ENCODE measurements at places on chromosomes 2 and 18.

DNA sequence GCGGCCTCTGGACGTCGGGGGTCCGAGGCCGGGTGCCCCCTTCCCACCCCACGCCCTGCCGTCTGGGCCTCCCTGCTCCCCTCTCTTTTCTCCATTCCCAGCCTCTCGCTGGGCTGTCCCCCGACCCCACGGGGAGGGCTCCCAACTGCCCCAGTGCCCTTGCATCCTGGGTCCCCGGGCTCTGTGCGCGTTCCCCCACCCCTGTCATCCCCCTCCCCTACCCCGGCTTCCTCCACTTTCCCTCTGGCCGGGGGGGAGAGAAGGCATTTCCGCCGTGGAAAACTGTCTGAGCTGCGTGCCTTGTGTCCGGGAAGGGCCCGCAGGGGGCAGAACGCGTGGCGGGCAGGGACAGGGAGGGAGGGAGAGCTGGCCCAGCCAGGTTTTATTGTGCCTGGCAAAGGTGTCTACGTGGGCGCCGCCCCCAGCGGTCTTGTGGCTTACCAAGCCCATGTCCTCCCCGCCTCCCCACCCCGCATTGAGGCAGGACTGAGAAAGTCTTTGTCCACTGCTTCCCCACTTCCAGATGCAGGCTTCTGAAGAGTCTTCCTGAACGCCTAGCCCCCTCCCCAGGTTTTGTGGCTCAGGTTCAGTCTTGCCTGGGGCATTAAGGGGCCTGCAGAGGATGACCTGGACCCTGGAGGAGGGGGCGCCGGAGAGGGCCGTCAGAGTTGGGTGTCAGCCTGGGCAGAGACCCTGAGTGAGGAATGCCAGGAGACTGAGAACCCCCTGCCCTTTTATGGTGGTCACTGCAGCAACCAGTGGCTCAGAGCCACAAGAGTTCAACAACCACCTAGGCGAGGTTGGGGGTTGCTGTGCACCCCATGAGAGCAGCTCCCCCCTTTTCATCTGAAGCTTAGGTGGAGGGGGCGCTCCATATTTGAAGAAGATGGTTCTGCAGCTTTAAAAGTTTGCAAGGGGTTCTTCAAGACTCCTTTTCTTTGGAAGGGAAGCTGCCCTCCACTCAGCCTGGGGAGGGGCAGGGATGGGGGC lies 1.3 kb downstream of the ITM2C start:
- DNase-seq: peak; percentile 14

DNA sequence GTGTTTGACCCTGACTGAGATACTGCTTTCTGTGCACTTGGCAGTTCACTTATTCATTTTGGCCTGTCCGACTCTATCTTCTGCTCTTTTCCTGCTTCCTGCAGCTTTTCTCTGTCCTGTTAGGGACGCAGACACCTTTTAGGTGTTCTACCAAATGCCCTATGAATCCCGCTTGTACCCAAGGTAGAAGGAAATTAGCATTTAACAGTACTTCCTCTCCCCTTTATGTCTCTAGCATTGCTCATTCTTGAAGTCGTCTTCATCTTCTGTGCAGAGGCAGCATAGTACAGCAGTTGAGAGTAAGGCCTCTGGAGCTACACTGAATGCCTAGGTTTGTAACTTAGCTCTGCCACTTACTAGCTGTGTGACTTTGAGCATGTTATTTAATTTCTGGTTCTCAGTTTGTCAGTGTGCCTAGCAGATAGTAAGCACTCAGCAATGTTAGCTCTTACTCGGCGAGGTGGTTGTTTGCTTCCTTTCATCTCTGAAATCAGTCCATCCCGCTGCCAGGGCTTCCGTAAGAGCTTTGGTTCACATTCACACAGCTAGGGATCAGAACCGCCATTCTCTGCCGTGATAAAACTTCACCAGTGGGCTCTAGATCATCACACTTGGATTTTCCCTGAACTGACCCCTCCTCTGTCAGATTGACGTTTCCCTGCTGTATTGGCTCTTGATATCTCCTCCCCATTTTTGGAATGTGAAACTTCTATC lies 1.4 kb downstream of the CCT7 start:
- no peak for DNase-seq

DNA sequence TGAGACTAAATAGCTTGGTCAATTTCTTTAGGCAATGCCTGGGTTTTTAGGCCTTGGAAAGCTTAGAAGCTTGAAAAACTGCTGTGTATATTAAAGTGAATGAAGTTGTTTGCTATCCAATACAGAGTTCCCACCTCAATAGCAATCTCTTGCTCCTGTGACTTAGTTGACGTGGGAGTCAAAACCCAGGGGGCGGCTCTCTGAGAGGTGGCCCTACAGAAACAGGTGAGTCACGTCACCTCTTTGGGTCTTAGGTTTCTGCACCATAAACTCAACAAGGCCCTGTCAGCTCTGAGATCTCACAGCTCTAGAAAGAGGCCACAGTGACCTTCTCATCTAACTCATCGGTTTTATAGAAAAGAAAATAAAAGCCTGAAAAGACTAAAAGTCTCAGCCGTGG lies 79.6 kb downstream of the ADD2 start:
- DNase-seq: no peak

DNA sequence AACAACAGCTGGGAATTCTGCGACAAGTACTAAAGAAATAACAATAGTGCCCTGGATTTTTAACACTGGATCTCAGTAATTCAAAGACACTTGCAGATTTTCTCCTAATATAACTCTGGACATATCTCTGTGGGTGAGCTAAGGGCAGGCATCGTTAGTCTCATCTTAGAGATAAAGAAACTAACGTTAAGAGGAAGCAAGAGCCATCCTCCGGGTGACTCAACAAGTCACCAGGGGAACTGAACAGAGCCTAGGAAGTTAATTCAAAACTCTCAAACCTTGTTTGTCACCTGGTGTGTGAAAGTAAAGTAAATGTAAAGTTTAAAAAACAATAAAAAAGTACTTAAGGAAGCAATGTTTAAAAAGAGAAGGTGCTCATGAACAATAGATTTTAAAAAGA lies 41.6 kb upstream of the NRP2 start:
- DNase-seq: peak; percentile 34

DNA sequence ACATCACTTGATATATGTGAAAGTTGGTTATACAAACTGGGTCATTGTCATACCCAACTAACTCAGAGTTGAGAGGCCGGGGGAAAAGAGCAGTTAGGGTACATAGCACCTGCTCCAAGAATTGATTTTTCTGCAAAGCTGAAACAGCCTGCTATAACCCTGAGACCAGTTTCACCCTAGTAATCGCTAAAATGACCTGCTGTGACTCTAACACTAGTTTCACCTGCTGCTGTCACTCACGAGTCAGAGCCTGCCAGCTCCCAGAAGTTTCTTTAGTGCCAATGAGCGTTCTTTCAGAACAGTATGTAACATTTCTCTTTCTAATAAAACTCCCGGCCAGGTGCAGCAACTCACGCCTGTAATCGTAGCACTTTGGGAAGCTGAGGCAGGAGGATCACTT lies 28.0 kb downstream of the SRSF7 start:
- DNase-seq: no peak

- DNase-seq: no peak
Measured at GRCh38 chr18:6741232-6741663, 11.7 kb downstream of the ARHGAP28 start.

GRCh38 chr2:88739985-88740600 lies 48.6 kb downstream of the RPIA start:
- DNase-seq: peak; percentile 75
